Activated T-helper 1 cell treated with anti-CD3 and anti-CD28 coated beads, Interleukin-12 subunit alpha, Interleukin-12 subunit beta, Interleukin-2, Interleukin-4 antibody, amounts not matched to agents 30 ng/mL and 10 ng/mL and 1 ng/mL, durations not matched to agents 14 hours and 24 hours and 36 hours (primary cell): ENCODE measurements at places on chromosomes 13 and 19. TPM values are rescaled to one million over a fixed set of nuclear protein-coding genes. Genes with fewer than 3 reads are reported as not detected.

CDC42EP5 gene
- not detected in 2 replicates for total RNA-seq

VWA8 gene
- total RNA-seq = 26.4 and 26.6 TPM in 2 replicates

PALM3 gene
- total RNA-seq = 0.65 TPM in 1 of 2 replicates, not detected in the other

ZNF230 gene
- 4.0 and 4.3 TPM in 2 replicates for total RNA-seq

MIA gene
- total RNA-seq = 0.91 TPM in 1 of 2 replicates, not detected in the other

KLK3 gene
- not detected in 2 replicates for total RNA-seq

ZNF426 gene
- 10.2 and 10.3 TPM in 2 replicates for total RNA-seq

ZNF726 gene
- total RNA-seq = 10.7 and 12.6 TPM in 2 replicates

TLE5 gene
- total RNA-seq = 378 and 399 TPM in 2 replicates

CD79A gene
- 2.7 and 2.9 TPM in 2 replicates for total RNA-seq

GRCh38 chr19:46077815-46078167, 37.0 kb upstream of the IGFL4 start:
- DNase-seq = no peak

GRCh38 chr13:51821606-51822005, 17.6 kb upstream of the DHRS12 start:
- no peak for DNase-seq

GRCh38 chr19:4981681-4981958, 12.7 kb downstream of the KDM4B start:
- no peak for DNase-seq

DNA sequence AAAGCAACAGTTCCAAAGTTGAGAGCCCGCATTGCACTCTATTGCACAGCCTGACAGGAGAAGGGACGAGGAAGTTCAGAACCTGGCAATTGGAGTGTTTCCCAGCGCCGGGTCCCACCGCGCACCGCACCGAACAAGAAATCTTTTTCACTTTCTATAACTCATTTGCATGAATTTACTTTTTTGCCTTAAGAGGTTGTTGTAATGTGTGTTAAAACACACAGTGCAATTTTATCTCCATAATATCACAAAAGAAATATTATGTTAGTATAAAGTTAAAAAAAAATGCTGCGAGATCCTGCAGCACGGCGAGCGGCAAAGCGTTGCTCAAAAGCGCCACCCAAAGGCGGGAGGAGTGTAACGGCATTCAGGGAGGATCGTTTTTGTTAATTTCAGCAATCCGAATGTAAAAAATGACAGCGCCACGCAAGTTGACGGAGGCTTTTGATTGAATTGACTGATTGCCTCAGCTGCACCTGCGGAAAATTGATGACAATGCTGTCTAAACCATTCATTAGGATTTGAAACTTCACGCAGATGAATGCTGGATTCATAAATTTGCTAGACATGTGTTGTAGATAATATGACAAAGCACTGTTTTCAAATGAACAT, 303.6 kb upstream of the ZNF507 start:
- no peak for DNase-seq

GRCh38 chr19:56309511-56310185, 5.0 kb downstream of the ZSCAN5A start:
- peak; percentile 42 for DNase-seq

DNA sequence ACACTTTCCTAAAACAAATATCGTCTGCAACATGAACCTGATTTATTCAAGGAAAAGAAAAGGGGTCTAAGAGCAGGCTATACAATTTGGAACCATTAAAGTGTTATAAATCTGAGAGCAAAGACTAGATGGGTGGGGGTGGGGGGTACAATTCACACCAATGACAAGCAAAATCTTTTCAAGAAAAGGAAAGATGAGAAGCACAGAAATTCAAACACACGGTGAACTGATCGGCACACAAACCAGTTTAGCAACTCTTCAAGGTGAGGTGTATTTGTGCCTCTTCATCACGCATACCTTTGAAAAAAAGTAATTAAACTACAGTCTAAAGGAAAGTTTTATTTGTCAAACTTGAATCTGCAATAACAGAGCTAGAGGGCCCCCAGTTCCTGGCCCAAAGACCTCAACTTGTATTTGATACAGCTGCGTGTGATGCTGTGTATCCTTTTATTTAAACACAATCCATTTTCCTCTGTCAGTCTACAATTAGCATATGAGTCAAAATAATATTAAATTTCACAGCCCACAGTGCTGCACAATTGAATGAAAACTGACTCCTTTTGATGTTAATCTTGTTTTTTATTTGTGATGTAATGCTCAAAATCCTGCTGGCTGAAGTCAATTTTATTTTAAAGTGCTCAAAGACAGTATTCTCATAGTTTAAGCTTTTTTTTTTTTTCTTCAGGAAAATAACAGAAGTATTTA, 14.2 kb downstream of the EFNB2 start:
- no peak for DNase-seq

DNA sequence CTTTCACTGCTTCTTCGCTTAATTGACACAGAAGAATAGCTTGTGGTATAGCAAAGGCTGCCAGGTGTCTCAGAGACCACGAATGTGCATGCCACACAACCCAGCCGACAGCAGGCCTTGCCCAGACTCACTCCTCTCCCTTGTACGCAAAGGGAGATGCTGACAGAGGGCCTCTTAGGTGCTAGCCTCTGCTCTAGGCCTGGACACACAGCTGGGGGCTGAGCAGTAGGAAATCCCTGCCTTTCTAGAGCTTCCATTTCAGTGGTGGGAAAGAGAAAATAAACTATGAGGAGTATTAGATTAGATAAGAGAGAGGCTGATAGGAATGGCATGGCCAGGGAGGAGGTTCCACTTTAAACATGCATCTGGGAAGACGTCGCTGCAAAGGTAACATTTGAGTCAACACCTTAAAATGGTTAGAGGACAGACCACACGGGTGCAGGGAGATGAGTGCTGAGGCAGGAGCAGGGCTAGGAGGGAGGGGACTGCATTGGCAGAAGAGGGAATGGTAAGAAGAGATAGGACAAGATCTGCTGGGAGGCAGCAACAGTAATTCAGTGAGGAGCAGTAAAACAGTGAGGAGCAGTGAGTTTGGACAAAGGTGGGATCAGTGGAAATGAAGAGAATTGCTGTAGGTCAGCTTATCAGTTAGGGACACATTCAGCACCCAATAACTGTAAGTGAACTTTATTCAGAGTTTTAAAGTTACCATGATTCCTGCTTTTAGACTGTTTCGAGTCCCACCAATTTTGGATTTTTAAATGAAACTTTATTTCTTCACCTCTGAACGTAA, 100.0 kb downstream of the RNF17 start:
- no peak for DNase-seq

DNA sequence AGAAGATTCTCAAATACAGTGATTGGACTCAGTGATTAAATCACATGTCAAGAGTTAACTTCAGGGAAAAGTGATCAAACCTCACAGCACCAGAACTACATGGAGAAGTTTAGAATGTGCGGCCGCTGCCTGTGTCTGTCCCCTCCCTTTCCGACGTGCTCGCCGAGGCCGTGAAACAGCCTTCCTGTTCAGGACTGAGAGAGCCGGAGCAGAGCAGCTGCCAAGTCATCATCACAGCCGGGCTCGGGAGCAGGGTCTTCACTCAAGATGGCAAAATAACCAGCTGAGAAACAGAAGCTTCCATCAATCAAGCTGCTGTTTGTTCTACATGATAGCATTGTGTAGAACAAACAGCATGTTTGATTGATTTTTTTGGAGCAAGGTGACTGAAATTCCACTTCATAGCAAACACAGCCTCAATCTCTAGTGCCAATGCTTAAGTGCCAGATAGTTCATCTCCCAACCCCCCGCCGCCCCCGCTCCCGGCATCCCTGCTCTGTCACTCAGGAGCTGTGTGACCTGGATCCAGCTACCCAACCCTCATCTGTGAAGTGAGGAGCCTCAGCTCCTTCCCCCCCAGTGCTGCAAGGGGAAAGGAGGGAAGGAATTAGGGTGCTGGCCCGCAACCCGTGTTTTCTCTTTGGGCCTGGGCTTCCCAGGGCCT, 70.6 kb downstream of the HSPH1 start:
- no peak for DNase-seq

- no peak for DNase-seq
These were observed 17.1 kb upstream of the PSMC4 start for GRCh38 chr19:39953915-39954314.

DNA sequence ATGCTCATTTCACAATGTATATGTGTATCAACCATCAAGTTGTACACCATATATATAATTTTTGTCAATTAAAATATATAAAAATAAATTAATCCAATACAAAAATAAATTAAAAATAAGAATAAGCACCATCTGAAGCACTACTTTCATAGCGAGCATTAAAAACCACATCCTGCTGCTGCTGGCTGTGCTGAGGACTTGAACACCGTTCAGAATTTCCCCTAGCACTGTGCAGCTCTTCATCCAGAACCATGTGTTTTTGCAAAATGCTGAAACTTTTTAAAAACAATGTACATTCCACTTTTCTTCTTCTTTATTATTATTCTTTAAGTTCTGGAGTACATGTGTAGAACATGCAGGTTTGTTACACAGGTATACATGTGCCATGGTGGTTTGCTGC, 40.0 kb upstream of the FOXO1 start:
- DNase-seq = no peak

GRCh38 chr13:24921881-24922280, 157.9 kb downstream of the RNF17 start:
- no peak for DNase-seq

- no peak for DNase-seq
These were observed 378.0 kb downstream of the DNAJC15 start for GRCh38 chr13:43401361-43401760.

- DNase-seq = no peak
These were observed 295.3 kb downstream of the MZT1 start for GRCh38 chr13:72431981-72432682.

DNA sequence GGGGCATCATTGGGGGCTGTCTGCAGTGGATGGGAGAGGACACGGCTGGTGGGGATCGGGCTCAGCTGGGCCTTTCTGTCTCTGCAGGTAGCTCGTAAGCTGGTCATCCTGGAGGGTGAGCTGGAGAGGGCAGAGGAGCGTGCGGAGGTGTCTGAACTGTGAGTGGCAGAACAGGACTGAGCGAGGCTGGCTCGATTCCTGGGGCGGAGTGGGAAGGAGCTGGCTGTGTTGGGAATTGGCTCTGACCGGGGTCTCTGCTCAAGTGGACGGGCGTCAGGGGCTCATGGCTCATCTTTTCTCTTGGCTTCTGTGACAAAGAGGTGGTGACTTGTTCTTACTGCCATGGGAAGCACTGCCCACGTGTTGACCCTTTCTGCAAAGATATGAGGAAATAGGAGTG, 11.6 kb downstream of the TPM4 start:
- no peak for DNase-seq

DNA sequence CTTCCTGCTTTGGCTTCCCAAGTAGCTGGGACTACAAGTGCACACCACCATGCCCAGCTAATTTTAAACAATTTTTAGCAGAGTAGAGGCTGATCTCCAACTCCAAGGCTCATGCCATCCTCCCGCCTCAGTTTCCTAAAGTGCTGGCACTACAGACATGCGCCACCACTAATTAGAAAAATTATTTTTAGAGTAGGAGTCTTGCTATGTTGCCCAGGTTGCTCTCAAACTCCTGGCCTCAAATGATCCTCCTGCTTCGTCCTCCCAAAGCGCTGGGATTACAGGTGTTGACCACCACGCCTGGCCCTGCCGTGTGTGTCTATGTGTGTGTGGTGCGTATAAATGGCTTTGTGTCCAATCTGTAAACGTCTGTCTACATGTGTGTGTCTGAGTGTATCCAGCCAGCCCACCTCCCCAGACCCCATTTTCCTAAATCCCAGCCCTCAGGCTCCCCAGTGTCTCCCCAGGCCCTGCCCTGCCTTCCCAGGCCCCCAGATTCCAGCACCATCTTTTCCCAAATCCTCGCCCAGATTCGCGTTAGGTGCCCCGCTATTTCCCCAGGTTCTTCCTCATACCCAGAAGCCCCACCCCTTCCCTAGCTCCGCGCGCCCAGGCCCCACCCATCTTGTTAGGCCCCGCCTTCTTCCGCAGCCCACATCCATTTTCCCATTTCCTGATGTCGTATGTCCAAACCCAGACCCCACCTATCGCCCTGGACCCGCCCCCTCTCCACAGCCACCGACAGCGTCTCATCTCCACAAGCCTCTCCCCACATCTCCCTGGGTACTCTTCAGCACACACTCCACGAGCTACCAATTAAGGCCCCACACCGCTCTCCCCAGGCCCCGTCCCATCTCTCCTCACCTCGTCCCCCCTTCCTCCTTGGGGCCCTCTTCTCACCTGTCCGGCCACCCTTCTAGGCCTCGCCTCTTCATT, 24.9 kb downstream of the SLC8A2 start:
- DNase-seq = peak; percentile 15

GRCh38 chr13:113939944-113940297, 34.0 kb downstream of the C13orf46 start:
- DNase-seq = no peak

GRCh38 chr19:2306281-2306806, 1.6 kb downstream of the LINGO3 start:
- DNase-seq = no peak

DNA sequence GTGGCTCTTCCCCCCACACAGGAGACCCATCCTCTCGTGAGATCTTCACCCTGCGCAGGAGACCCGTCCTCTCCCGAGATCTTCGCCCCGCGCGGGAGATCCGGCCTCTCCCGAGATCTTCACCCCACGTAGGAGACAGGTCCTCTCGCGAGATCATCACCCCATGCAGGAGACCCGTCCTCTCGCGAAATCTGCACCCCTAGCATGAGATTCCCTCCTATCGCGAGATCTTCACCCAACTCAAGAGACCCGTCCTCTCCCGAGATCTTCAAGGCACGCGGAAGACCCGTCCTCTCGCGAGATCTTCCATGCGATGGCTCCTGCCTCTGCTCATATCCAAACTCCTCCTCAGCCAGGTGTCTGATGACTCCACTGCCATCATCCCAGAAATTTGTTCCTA, 24.3 kb downstream of the LAIR2 start:
- DNase-seq = no peak

DNA sequence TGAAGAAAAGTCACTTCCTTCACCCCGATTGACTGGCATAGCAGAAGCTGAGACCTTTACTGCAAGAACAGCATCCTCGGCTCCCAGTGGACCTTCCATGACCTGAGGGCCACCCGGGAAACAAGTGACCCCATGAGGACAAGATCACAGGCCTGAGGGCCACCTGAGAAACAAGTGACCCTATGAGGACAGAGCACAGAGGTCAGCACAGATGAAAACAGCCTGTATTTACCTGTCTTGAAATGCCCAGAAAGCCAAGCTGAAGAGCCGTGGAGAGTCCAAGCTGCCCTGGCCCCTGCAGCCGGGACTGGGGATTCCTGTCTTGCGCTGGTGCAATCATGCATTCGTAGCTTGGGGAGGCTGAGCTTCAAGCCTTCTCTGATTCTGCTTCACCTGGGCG, 114.2 kb upstream of the SPACA7 start:
- no peak for DNase-seq

DNA sequence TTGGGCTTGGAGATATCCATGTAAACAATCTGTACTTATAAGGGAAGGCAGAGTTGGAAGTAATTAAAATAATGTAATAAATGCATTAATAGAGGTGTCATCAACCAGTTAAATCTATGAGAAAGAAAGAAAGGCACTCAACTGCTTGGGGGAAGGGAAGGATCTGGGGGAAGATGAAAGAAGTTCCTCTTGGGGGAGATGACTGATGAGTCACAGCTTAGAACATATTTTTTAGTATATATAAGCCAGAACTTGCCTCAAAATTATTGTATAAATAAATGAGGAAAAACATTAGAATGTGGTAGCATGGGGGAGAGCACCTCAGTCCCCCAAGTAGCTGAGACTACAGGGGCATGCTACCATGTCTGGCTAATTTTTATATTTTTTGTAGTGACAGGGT, 205.8 kb downstream of the GGACT start:
- DNase-seq = no peak

- DNase-seq = no peak
These were observed 119.3 kb upstream of the GJB6 start for GRCh38 chr13:20351281-20352022.
